Occipital lobe (tissue), 3 donors: ENCODE measurements at places on chromosomes 11 and 22. TPM values are rescaled to one million over a fixed set of nuclear protein-coding genes. Genes with fewer than 3 reads are reported as not detected.

Gene MS4A3
- total RNA-seq = 0.16 TPM

Gene MMP13
- not detected for total RNA-seq

Gene C2CD2L
- total RNA-seq = 7.6 TPM

Gene ZNF74
- total RNA-seq = 46.2 TPM

Gene GTSE1
- total RNA-seq = 1.1 TPM
